Endodermal cell (in vitro differentiated cells): ENCODE measurements at places on chromosomes 5 and 9. TPM values are rescaled to one million over a fixed set of nuclear protein-coding genes. Genes with fewer than 3 reads are reported as not detected.

UHRF2 gene
- total RNA-seq: 58.9 and 69.4 TPM in 2 replicates

PCDHGA12 gene
- total RNA-seq: 1.8 and 4.1 TPM in 2 replicates

DAB2IP gene
- 28.7 to 70.7 TPM (median 66.7 TPM) in 3 replicates for total RNA-seq

SLC34A3 gene
- total RNA-seq: 0.15 to 0.33 TPM (median 0.17 TPM) in 3 replicates

GPR21 gene
- 1.8 TPM in 1 of 2 replicates, not detected in the other for total RNA-seq

NOXA1 gene
- total RNA-seq: 3.8 and 5.0 TPM in 2 replicates

PPP3R2 gene
- not detected in 3 replicates for total RNA-seq

SMU1 gene
- 19.3 to 28.7 TPM (median 28.2 TPM) in 3 replicates for total RNA-seq

FBN2 gene
- 94.1 to 215 TPM (median 212 TPM) in 3 replicates for total RNA-seq

CDH10 gene
- 0.82 to 1.4 TPM (median 0.92 TPM) in 3 replicates for total RNA-seq

LSM11 gene
- 4.3 to 12.0 TPM (median 4.5 TPM) in 3 replicates for total RNA-seq

PAEP gene
- not detected in 2 replicates for total RNA-seq

ENC1 gene
- total RNA-seq: 59.9 to 64.7 TPM (median 64.2 TPM) in 3 replicates

EQTN gene
- total RNA-seq: not detected in 2 replicates

UBE2D2 gene
- total RNA-seq: 177 to 202 TPM (median 192 TPM) in 3 replicates

ZNF618 gene
- 31.5 and 37.5 TPM in 2 replicates for total RNA-seq

FBP2 gene
- total RNA-seq: not detected in 3 replicates

ACER2 gene
- 1.2 to 2.3 TPM (median 2.1 TPM) in 3 replicates for total RNA-seq

AGXT2 gene
- total RNA-seq: not detected in 3 replicates

LCN15 gene
- total RNA-seq: 1.2 to 1.3 TPM (median 1.2 TPM) in 3 replicates

SLC46A2 gene
- not detected in 3 replicates for total RNA-seq

DIPK1B gene
- 27.9 to 47.2 TPM (median 45.4 TPM) in 3 replicates for total RNA-seq

FOXD4 gene
- 0.25 TPM in 1 of 3 replicates, not detected in the others for total RNA-seq

SHLD3 gene
- total RNA-seq: 2.4 and 2.9 TPM in 2 replicates

OR1Q1 gene
- not detected in 2 replicates for total RNA-seq

TSPAN17 gene
- total RNA-seq: 48.9 and 49.3 TPM in 2 replicates

NR2F1 gene
- total RNA-seq: 0.22 TPM in 1 of 3 replicates, not detected in the others

C5orf15 gene
- total RNA-seq: 37.7 and 38.2 TPM in 2 replicates

RANBP3L gene
- total RNA-seq: not detected in 2 replicates

CCDC112 gene
- 6.8 TPM in 2 replicates for total RNA-seq

SPARC gene
- 643 and 682 TPM in 2 replicates for total RNA-seq

MLANA gene
- total RNA-seq: not detected in 3 replicates

CHSY3 gene
- total RNA-seq: 1.0 and 1.2 TPM in 2 replicates

TMEM174 gene
- not detected in 2 replicates for total RNA-seq

FOXD4L6 gene
- not detected in 3 replicates for total RNA-seq

HK3 gene
- total RNA-seq: not detected in 3 replicates

FBP1 gene
- total RNA-seq: 1.0 and 1.2 TPM in 2 replicates

RMI1 gene
- total RNA-seq: 25.0 and 27.1 TPM in 2 replicates

PCDHB7 gene
- 0.59 and 0.75 TPM in 2 replicates for total RNA-seq

PCAT7 gene
- total RNA-seq: 1.8 to 4.2 TPM (median 2.8 TPM) in 3 replicates

WNT8A gene
- total RNA-seq: 1.8 and 2.2 TPM in 2 replicates

PAX5 gene
- total RNA-seq: 1.6 TPM in 1 of 3 replicates, not detected in the others
